ENCODE measurements at places on chromosomes 16 and 17.

- no peak for DNase-seq
Observed at GRCh38 chr16:28112908-28113307, 49.4 kb upstream of the GSG1L start.

DNA sequence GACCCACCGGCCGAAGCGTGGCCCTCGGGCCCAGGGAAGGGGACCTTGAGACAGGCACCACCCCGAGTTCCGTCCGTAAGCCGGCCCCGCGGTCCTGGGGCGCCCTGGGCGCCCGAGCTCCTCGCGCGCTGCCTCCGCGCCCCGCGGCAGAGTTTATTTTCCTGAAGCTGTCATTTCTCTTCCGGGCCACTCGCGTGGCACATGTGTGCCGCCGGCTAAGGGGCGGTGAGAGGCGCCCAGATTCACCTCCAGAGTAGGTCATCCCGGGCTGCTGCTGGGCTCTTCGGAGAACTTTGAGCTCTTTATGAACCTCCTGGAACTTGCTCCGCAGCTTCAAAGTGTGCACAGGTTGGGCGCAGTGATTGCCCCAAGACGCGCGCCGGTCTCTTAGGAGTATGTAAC, 489 bp downstream of the ZC3H18 start:
- no peak for DNase-seq

- no peak for DNase-seq
Observed at GRCh38 chr17:2435862-2436261, 35.0 kb upstream of the MNT start.

- DNase-seq: no peak
Observed at GRCh38 chr17:62690168-62690897, 62.9 kb downstream of the MRC2 start.

DNA sequence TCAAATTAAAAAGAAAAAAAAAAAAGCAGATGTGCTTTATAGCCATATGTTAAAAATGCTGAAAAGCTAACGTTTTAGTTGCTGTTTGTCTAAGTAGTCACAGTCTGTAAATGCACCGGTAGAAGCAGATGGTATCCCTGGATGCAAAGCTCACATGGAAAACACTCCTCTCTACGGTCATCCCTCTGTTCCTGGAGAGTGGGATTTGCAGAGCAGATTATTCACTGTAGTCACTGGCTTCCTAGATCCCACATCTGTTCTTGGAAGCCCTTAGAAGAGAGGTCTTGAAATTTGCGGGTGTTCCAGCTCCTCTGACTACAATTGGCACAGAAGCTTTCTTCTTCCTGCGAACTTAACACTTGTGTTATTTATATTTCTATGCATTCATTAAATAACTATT, 186.6 kb downstream of the PMP22 start:
- no peak for DNase-seq
